Spleen (tissue), 13 donors: ENCODE measurements at places on chromosomes 3 and 15. TPM values are rescaled to one million over a fixed set of nuclear protein-coding genes. Genes with fewer than 3 reads are reported as not detected.

- no peak for DNase-seq
Measured at GRCh38 chr3:170868577-170869238, 1.3 kb downstream of the RPL22L1 start.

DNA sequence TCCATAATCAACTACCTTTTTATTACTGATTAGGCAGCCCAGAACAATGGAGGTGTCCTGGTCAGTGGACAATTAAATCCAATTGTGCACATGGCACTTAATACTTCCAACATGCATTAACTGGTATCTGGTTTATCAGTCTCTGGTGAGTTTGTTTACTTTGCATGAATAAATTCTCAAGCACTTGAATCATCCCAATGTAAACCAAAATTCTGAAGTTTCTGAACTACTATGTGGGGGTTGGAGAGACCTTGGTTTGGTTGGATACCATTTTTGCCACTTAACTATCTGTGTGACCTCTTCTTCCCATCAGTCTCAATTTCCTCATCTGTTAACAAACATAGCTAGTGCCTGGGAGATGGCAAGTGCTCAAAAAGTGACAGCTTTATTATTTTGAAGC lies 70.5 kb upstream of the MAP4 start:
- DNase-seq, result no peak

DNA sequence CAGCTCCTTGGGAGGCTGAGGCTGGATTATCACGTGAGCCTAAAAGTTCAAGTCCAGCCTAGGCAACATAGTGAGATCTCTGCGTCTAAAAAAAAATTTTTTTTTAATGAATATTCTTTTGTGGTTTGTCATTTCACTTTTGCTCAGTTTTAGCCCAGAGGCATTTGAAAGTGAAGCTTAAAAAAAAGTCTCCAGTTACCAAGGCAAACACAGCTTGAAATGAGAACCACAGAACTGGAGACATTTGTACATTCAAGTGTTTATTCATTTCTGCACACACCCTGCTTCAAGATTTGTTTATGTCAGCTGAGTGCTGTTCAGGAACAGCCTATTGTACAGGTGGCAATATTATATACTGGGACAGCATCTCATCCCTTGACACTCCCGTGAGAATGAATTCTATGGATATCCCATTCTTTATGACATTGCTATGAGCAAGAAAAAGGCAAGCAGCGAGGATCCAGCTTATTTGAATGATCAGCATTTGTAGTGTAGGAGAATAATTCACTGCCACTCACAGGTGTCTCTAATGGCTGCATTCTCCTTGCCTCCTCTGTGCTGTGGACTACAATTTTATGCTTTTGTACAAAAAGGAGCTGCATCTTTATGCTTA lies 444.8 kb upstream of the GRM7 start:
- DNase-seq, result no peak

DNA sequence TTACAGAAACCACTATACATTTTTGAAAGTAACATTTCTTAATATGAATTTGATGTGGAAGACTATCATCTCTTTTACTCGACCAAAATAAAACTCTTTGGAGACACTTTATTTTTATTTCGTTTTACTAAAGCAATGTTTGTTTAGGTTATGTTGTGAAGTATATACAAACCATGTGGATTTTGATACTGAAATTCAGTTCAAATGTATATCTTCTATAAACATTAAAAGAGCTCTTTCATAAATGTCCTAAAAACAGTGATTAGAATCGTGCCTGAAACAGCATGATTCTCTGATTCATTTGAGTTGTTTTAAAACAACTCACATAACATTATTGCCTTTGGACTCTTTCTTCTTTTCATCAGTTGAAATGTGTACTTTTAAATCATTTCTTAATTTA lies 373.7 kb upstream of the GOLIM4 start:
- no peak for DNase-seq

- no peak for DNase-seq
Measured at GRCh38 chr3:155441506-155441905, 148.0 kb upstream of the STRIT1 start.

GRCh38 chr15:39180483-39180933 lies 400.4 kb upstream of the THBS1 start:
- no peak for DNase-seq

DNA sequence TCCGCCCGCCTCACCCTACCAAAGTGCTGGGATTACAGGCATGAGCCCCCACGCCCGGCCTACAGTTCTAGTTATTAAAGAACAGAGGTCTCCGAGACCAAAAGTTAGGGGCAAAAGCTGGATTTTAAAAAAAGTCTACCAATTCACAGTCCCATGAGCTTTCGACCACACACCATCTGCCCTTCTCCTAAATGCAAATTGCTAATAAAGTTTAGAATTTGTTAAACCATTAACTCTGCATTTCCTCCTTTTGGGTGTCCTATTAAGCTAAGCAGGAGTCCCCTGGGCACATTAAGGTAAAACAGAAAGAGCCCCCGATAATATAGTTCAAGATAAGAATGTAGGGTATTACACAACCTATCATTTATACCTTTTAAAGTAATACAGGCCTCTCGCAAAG lies 322.7 kb downstream of the FOXP1 start:
- no peak for DNase-seq

GRCh38 chr3:94405258-94406035 lies 342.6 kb downstream of the NSUN3 start:
- DNase-seq, result no peak

DNA sequence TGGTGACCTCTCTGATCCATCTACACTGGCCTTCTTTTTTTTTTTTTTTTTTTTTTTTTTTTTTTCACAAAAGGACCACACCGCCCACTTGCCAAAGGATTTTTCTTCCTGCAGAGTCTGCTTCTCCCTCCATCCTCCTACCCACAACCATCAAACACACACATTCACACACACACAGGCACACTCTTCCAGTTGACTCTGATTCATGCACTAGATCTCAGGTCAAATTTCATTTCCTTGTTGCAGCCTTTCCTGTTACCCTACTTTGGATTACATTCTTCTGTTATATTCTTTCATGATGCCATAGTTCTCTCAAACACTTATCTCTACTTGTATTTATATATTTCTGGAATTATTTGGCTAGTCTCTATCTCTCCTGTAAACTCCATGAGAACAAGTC lies 133.9 kb downstream of the STAC start:
- no peak for DNase-seq

GRCh38 chr3:39541917-39542329 lies 74.4 kb downstream of the MOBP start:
- no peak for DNase-seq

- DNase-seq, result no peak
Measured at GRCh38 chr3:152234657-152235375, 33.9 kb upstream of the MBNL1 start.

GRCh38 chr15:62553911-62554563 lies 389.0 kb upstream of the C2CD4B start:
- DNase-seq, result no peak

GRCh38 chr15:35115155-35115725 lies 30.1 kb upstream of the NANOGP8 start:
- no peak for DNase-seq

DNA sequence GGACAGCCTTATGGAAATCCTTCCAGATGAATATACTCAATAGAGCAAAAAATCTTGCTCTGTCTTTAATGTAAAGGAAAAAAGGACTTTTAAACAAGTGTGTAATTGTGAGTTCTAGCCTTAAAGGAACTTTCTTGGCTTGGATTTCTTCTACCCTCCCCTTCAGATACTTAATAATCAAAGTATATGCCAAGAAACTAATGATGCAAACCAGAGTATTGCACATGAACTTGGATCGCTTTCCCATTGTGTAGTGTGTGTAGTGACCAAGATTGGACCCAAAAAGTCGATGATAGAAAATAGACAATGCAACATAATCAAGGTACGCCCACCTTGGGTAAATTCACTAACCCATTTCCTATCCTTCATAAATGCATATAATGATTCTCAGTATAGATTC lies 123.8 kb downstream of the TIGIT start:
- no peak for DNase-seq

GRCh38 chr3:62942227-62942626 lies 67.0 kb upstream of the CADPS start:
- no peak for DNase-seq

- peak; percentile 37 for DNase-seq
Measured at GRCh38 chr3:42085641-42086376, 5.3 kb upstream of the TRAK1 start.

GRCh38 chr15:100918690-100919480 lies at the start of gene LRRK1:
LRRK1 (plus strand) TSS chr15:100919357; CDS start chr15:100924633, 5,276 bp downstream.
- peak; percentile 91 for DNase-seq

DNA sequence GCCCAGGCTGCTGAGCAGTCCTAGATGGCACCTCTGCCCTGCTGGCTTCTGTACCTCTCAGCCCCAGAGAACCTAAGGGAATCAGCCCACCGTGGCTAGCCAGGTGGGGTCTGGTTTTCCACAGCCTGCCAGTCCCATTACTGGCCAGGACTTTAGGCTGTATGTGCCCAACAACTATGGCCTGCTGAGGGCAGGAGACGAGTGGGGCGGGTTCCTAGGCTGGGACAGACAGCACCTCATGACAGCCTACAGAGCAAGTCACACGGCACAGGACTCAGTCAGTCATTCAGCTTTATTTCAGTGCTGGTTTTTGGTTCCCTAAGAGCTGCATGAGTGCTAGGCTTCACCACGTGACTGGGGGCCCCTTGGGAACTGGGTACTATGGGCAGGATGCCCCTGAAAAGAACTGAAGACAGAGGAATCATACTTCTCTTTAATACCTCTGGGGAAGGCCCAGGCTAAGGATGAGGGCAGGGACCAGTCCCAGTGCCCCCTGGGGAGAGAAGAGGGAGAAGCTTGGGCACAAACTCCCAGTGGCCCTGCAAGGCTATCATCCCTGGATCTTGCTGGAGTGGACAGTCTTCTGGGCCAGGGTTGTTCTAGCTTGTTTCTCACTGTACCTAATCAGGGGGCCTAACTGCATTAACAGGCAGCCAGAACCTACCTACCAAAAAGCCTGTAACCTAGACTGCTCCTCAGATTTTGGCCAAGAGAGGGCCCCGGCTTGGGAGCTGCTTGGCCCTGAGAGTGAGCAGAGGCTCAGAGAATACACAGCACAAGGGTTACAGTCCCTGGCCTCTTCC lies 14.8 kb downstream of the CLK3 start:
- peak; percentile 90 for DNase-seq

GRCh38 chr3:150544726-150545125 lies 1.6 kb downstream of the SERP1 start:
- no peak for DNase-seq

DNA sequence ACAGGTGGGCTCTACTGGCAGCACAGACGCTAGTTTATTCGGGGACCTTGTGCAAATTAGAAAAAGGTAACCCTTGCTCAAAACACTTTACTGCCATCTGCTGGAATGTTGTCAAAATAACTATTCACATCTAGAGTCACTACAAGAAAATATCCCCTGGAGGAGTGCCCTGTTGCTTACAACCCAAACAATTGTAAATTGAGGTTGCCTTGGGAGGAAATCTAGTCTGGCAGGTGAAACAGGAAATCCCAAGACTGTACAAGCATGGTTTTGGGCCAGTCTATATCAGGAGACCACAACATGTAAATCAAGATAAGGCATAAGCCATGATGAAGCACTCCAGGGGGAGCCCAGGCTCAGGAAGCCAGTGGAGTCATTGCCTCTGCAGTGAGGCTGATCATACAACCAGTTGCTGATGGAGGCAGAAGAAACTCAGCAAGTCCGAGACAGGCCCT lies 136.8 kb upstream of the ACP3 start:
- DNase-seq, result no peak

The NAALADL2 gene
- 7.3 TPM for total RNA-seq

The CHDH gene
- total RNA-seq, result 0.43 TPM

The POPDC2 gene
- 6.9 TPM for total RNA-seq

The SLC28A1 gene
- total RNA-seq, result not detected

The ANKRD28 gene
- 46.2 TPM for total RNA-seq

The CDC25A gene
- 3.6 TPM for total RNA-seq

The CCRL2 gene
- 15.6 TPM for total RNA-seq

The SI gene
- not detected for total RNA-seq

The CRABP1 gene
- 30.4 TPM for total RNA-seq

The C3orf85 gene
- total RNA-seq, result not detected
